Stimulated activated CD4-positive, alpha-beta T cell treated with anti-CD3 and anti-CD28 coated beads, TNF-alpha, amount 100 ng/mL, for 4 hours (primary cell): ENCODE measurements at places on chromosomes 4 and X.

- DNase-seq = no peak
Observed at GRCh38 chrX:151745651-151746050, 11.1 kb downstream of the CNGA2 start.

- DNase-seq = no peak
Observed at GRCh38 chr4:107034996-107035818, 906 bp downstream of the DKK2 start.

GRCh38 chr4:16583764-16584163 is 314.7 kb downstream of the LDB2 start:
- no peak for DNase-seq

DNA sequence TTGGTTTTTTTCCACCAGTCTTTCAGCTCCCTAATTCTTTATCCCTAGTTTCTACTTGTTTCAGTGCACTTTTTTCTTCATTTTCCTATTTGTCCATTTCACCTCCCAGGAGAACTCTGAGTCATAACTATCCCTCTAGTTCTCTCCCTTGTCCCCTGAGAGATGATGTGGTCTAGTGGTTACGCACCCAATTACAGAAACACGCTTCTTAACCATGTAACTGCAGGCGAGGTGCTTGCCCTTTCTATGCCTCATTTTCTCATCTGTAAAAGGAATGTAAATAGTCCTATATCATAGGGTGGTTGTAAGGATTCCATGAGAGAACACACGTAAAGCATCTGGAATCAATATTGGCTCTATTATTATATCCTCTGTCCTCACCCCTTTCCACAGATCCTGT is 8.8 kb upstream of the GRPR start:
- DNase-seq = no peak

DNA sequence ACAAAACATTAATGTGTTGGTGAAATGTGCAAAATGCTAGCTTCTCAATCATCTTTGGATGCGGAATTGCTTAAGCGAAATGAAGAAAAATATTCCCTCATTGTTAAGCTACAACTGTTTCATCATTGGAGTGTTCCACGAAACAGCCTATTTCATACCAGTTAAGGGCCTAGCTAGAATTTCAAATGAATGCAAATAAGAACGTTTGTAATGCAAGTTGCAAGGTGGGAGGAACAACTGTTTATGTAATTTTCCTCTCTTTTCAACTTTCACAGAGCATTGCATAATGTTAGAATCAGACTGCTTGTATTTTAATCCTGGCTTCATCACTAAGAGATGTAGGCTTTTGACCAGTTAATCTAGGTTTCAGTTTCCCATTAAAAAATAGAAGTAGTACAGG is 480.1 kb downstream of the IL1RAPL1 start:
- no peak for DNase-seq

GRCh38 chr4:6804082-6804752 is 21.7 kb downstream of the KIAA0232 start:
- DNase-seq = no peak
